ENCODE measurements at places on chromosomes 5 and 9. TPM values are rescaled to one million over a fixed set of nuclear protein-coding genes. Genes with fewer than 3 reads are reported as not detected.

GRCh38 chr5:127313847-127314473 lies 23.4 kb downstream of the MEGF10 start:
- no peaks in the 10 kb centered on the region for H3K27me3 ChIP-seq
- H3K27ac ChIP-seq: no peak overlapping the region
- H3K36me3 ChIP-seq: no peaks in the 10 kb centered on the region
- H3K4me1 ChIP-seq: no peaks in the 10 kb centered on the region
- no peak overlapping the region for H3K4me3 ChIP-seq

DNA sequence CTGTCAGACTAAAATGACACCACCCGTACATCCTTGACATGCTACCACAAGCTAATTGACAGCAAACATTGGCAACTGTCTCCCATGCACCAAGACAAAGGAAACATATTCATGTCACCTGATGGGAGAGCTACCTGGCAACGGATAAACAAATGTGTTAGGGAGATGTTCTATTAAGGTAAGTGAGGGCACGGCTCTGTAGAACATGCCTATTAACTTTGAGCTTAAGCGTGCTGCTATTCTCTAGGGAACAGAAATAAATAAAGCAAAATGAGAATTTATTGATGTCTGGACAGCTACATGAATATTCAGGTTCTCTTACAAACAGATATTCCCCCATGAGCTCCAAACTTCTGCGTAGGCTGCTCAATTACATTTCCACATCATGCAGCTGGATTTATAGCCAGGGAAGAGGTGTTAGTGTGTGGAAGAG lies 361.4 kb upstream of the RFX3 start:
- no peak overlapping the region for H3K4me3 ChIP-seq
- DNase-seq: no peak
- no peaks in the 10 kb centered on the region for H3K4me1 ChIP-seq
- H3K36me3 ChIP-seq: no peaks in the 10 kb centered on the region
- H3K27me3 ChIP-seq: no peaks in the 10 kb centered on the region

DNA sequence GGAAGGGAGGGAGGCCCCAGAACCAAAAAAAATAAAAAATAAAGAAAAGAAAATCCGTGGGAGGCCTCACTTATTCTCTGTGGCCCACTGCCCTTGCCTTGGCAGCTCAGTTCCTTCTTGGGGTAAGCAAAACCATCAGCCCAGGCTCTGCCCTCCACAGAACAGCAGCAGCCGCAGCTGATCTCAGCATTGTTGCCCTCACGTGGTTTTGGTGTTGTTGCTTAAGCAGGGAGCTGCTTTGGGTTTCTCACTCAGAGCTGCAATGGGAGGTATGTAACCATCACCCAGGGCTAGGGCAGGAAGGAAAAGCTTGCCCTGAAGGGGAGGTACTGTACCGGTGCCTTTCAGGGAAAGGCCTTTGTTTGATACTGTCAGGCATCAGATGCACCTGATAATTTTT lies 374.7 kb upstream of the WWC1 start:
- DNase-seq: peak; percentile 71
- H3K27ac ChIP-seq: no peak overlapping the region
- H3K27me3 ChIP-seq: no peaks in the 10 kb centered on the region

DNA sequence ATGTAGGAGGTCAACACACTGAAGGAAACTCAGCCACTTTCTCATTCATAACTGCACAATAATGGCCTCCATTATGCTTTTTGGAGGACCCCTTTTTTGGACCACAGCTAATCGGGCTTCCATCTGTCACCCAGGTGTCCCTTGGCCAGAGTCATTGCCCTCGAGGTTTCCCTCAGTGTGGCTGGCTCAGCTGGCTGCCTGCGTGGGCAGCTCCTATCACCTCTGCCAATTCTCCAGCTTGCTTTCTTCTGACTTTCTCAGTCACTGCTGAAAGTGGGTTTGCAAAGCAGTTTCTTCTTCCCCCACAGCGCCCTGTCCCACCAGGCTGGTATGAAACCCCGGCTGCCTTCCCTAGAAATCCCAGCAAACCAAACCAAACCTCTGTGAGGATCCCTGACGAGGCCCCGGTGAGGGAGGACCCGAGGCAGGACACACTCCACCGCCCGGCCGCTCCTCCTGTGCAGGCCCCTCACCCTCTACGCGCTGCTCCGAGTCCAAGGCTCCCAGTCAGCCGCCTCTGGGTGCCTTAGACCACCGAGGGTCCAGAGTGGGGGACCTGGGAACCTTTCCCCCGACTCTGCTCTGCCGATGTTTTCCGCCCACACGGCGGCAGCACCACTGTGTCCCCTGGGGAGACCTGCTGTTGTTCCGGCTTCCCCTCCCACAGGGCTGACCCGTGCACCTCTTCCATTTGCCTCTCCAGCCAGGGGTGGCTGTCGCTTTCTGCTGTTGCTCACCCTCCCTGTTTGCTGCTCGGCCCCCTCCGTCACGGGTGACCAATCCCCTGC lies 109.5 kb downstream of the TENT4A start:
- DNase-seq: no peak
- peaks cover 5% of the 10 kb centered on the region for H3K4me1 ChIP-seq
- H3K4me3 ChIP-seq: no peak overlapping the region
- no peaks in the 10 kb centered on the region for H3K27me3 ChIP-seq
- no peak overlapping the region for H3K27ac ChIP-seq

DNA sequence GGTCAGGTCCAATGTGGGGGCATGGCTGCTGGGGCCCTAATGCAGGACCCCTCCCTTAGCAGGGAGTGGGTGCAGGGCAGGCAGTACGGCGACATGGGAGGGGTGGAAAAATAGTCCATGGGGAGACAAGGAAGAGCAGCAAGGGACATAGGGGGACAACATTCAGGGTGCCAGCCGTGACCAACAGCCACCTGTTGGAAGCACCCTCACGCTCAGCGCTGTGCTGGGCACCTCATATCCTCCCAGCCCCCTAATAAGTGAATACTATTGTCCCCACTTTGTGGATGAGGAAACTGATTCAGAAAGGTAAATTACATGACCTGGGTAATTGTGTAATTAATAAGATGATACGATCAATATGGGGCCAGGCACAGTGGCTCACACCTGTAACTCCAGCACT lies 3.0 kb upstream of the FIBCD1 start:
- no peak overlapping the region for H3K27ac ChIP-seq
- no peak for DNase-seq
- H3K36me3 ChIP-seq: no peaks in the 10 kb centered on the region
- H3K27me3 ChIP-seq: peaks cover 52% of the 10 kb centered on the region

- H3K36me3 ChIP-seq: no peaks in the 10 kb centered on the region
- H3K4me3 ChIP-seq: no peak overlapping the region
- DNase-seq: no peak
- no peaks in the 10 kb centered on the region for H3K4me1 ChIP-seq
- peaks cover 22% of the 10 kb centered on the region for H3K27me3 ChIP-seq
Measured at GRCh38 chr9:126559296-126559695, 54.4 kb upstream of the LMX1B start.

- no peak overlapping the region for H3K4me3 ChIP-seq
- no peaks in the 10 kb centered on the region for H3K27me3 ChIP-seq
- no peaks in the 10 kb centered on the region for H3K36me3 ChIP-seq
- H3K4me1 ChIP-seq: no peaks in the 10 kb centered on the region
- H3K27ac ChIP-seq: no peak overlapping the region
Measured at GRCh38 chr5:89302102-89302891, 419.3 kb upstream of the MEF2C start.

- no peak overlapping the region for H3K4me3 ChIP-seq
- DNase-seq: no peak
- no peak overlapping the region for H3K27ac ChIP-seq
Measured at GRCh38 chr5:14313986-14314690, 171.0 kb downstream of the TRIO start.

DNA sequence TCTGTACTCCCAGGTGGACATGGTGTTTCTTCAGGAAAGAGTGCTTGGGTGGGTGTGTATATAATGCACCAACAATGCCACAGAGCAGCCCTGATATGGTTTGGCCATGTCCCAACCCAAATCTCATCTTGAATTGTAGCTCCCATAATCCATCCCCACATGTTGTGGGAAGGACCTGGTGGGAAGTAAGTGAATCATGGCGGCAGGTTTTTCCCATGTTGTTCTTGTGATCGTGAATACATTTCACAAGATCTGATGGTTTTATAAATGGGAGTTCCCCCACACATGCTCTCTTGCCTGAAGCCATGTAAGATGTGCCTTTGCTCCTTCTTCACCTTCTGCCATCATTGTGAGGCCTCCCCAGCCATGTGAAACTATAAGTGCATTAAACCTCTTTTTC lies 158.5 kb downstream of the NR3C1 start:
- H3K4me3 ChIP-seq: no peak overlapping the region
- peaks cover 8% of the 10 kb centered on the region for H3K4me1 ChIP-seq

- H3K4me3 ChIP-seq: no peak overlapping the region
- H3K4me1 ChIP-seq: no peaks in the 10 kb centered on the region
- no peaks in the 10 kb centered on the region for H3K27me3 ChIP-seq
- no peaks in the 10 kb centered on the region for H3K36me3 ChIP-seq
- DNase-seq: no peak
- H3K27ac ChIP-seq: no peak overlapping the region
Measured at GRCh38 chr9:107685901-107686300, 196.3 kb upstream of the KLF4 start.

DNA sequence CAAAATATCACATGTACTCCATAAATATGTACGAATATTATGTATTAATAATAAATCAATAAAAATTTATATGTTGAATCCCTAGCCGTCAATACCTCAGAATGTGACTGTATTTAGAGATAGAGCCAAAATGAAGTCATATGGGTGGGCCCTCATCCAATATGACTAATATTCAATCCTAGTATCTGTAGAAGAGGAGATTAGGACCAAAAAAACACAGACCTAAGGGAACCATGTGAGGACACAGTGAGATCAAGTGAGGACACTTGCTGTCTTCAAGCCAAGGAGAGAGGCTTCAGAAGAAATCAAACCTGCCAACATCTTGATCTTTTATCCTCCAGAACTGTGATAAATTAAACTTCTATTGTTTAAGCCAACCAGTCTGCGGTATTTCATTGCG lies 3.7 kb upstream of the AMACR start:
- H3K4me1 ChIP-seq: peaks cover 21% of the 10 kb centered on the region
- H3K36me3 ChIP-seq: no peaks in the 10 kb centered on the region
- no peak for DNase-seq
- H3K27ac ChIP-seq: no peak overlapping the region
- H3K4me3 ChIP-seq: no peak overlapping the region

DNA sequence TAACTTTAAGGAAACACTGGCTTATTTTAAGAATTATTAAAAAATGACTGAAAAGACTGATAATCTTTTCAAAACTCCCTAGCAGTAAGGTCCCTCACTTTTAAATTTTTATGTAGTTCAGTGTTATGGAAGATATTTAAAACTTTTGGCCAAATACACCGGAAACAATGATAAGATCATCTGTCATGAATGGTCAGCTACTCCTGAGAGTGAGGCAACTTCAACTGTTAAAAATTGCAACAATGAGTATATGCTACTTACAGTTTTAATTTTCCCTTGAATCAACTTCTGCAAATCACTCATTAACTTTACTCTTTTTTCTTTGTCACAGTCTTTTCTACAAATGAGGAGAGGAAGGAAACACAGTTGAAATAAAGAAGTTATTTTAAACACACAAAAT lies 10.8 kb downstream of the PUM3 start:
- peaks cover 12% of the 10 kb centered on the region for H3K4me1 ChIP-seq
- no peak overlapping the region for H3K4me3 ChIP-seq
- DNase-seq: no peak
- H3K27me3 ChIP-seq: no peaks in the 10 kb centered on the region
- peaks cover 91% of the 10 kb centered on the region for H3K36me3 ChIP-seq

DNA sequence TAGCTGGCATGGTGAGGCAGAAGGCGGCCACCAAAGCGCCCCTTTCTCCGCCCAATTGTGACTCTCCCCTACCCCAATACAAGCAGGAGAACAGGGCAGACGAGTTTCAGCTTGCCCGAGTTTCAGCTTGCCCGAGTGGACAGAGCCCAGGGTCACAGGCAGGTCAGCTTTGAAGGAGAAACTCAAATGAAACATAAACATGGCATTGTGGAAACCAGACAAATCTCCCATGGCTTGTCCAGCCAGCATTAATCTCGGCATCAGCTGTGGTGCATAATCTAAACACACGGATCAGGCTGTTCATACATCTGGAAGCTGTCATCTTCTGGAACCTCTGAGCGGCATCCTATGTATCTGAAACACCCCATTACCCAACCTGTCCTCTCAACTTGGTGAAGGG lies 16.9 kb downstream of the PTCH1 start:
- no peaks in the 10 kb centered on the region for H3K36me3 ChIP-seq
- no peak for DNase-seq
- H3K4me3 ChIP-seq: no peak overlapping the region
- H3K27me3 ChIP-seq: no peaks in the 10 kb centered on the region

- no peaks in the 10 kb centered on the region for H3K36me3 ChIP-seq
- no peaks in the 10 kb centered on the region for H3K27me3 ChIP-seq
- no peak overlapping the region for H3K27ac ChIP-seq
- H3K4me3 ChIP-seq: no peak overlapping the region
Measured at GRCh38 chr5:56523790-56524575, 290.9 kb upstream of the ANKRD55 start.

DNA sequence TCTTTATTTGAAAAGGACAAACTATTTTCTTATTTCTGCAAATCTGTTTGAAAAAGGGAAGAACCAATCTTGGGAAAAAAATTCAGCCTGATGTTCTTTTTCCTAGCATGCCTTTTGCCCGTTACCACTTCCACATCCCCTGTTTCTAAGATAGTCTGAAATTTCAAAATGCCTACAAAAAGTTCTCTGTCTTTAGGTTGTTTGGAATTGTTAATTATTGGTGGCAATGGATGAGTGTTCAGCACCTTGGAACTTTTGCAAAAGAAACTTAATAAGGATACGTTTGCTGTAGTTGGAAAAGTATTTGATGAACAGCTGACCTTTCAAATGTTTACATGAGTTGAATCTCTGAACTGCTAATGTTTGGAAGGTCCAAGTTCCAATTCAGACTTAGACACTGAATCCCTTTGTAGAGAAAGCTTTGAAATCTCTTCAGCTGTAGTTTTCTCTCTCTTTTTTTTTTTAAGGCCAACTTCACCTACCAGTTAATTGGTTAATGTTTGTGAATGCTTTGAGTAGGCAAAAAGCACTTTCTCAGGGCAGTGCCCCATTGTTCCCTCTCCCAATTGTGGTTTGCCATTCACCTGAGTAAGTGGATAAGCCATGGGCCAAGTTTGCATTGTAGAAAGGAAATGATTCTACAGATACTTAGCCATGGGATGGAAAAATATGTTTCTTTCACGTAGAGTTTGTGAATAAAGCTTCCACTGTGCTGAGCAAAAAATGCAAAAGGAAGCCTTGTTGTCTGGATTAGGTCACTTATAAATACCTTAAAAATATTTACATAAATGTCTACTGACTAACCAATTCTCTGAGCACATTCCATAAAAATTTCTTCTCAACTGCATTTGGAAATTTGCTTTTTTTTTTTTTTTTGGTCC lies 156.4 kb upstream of the ELL2 start:
- peak overlapping the region; percentile 20 for H3K27ac ChIP-seq
- no peak for DNase-seq
- peaks cover 24% of the 10 kb centered on the region for H3K4me1 ChIP-seq
- no peaks in the 10 kb centered on the region for H3K27me3 ChIP-seq
- H3K4me3 ChIP-seq: no peak overlapping the region
- H3K36me3 ChIP-seq: no peaks in the 10 kb centered on the region

Gene SLC45A2
- 0.27 TPM for total RNA-seq

Gene MTX3
- total RNA-seq: 14.5 TPM

Gene AHRR
- under 0.01 TPM for total RNA-seq

Gene PCDHGA9
- total RNA-seq: 10.4 TPM

Gene GABRA1
- not detected for total RNA-seq

Gene CLK4
- total RNA-seq: 51.8 TPM
